ENCODE measurements at places on chromosomes 1 and 21.
A peak's percentile ranks its signal among the peaks of the same experiment; 100 is the strongest.

GRCh38 chr1:113931451-113931851 is 2.3 kb downstream of the HIPK1 start:
- DNase-seq, result no peak

GRCh38 chr1:73009938-73010337 is 727.6 kb upstream of the NEGR1 start:
- no peak for DNase-seq

DNA sequence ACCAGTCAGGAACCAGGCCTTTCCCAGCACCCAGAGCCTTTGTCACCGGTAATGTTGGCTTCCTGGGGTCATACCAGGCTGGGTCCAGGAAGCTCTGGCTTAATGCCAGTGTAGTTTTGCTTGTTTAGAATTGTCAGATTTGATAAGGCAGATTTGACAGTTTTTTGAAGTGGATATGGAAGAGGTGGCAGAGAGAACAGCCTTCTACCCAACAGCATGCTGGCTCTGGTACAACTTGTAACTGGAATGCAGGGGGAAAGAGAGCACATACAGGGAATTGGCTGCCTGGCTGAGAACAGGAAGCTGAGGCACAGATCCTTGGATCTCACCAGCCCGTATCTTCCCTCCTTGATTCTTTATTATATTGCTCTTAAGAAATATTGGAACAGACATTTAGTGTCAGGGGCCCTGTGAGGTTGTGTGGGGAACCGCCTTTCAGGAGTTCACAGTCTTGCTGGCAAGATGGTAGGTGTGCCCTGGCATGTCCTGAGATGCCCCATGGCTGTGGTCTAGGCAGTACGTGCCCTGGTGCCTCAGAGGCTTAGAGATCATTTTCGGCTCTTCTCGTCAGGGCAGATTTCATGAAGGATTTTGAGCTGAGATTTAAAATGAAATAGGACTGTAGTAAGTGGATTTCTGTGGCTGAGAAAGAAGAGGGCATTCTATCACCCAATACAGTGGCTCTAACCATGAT is 227.0 kb downstream of the PBX1 start:
- DNase-seq, result no peak

DNA sequence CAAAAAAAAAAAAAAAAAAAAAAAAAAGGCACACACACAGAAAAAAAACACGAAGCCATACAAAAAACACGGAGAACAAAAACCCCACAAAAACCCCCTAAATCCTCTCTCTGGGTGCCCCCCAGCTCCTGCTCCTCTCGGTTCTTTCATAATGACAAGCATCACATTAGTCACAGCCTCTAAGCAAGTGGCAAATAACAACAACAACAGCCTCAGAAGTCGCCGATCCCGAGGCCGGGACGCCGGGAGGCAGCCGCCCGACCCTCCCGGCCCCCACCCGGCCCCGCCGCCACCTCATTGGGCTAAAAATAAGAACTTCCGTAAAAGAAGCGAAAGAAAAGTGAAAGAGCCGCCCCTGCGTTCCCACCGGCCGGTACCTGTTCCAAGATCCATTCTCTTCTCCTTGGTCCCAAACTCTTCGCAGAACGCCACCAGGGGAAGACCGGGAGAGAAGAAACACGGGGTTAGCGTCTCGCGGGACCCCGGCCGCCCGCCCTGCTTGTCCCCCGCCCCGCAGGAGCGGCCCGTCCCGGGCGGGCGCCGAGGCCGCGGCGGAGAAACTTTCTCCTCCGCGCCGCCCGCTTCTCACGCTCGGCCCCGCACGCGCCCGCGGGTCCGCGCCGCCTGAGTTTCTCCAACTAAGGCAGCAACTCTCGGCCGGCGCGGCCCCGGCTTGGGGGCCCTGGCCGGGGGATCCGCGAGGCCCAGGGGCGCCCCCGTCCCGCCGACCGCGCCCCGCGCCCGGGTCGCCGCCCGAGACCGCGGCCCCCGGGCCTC is 102.8 kb downstream of the CASZ1 start:
- peak; percentile 39 for DNase-seq

DNA sequence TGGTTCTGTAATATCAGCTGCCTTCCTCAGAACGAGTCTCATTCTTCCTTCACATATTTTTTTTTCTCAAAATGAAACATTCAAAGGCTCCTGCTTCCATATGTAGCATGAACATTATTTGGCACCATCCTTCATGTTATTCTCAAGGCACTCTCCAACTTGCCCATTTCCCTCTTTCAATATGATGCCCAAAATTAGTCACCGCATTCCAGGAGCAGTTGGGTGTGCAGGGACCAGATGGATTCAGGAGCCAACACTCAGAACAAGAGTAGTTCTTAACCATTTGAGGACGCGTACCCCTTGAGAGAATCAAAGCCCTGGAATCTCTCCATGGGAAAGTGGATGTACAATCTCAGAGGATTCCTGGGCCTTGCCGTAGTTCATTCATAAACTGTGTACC is 50.3 kb downstream of the KCNK1 start:
- DNase-seq, result no peak

- DNase-seq, result no peak
Observed at GRCh38 chr1:152855661-152856060, 4.1 kb upstream of the LCE7A start.

GRCh38 chr1:235108185-235108593 is 20.4 kb downstream of the TOMM20 start:
- no peak for DNase-seq

GRCh38 chr1:15141935-15142539 is 11.5 kb upstream of the TMEM51 start:
- DNase-seq, result no peak

DNA sequence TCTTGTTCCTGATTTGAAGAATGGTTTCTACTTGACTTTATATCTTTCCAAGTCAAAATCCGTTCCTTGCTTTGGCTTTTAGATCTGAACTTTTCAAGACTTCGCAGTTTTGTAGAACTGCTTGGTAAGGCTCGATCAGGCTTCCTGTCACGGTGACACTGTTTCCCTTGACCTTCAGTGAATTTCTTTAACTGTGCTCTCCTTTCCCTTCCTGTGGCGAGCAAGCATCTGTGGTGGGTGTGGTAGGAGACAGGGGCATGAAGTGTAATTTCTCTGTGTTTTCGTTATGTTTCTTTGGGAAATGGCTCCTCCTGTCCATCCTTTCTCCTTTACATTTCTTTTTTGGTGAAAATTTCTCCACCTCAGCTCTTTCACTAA is 10.4 kb downstream of the STYXL2 start:
- DNase-seq, result no peak

DNA sequence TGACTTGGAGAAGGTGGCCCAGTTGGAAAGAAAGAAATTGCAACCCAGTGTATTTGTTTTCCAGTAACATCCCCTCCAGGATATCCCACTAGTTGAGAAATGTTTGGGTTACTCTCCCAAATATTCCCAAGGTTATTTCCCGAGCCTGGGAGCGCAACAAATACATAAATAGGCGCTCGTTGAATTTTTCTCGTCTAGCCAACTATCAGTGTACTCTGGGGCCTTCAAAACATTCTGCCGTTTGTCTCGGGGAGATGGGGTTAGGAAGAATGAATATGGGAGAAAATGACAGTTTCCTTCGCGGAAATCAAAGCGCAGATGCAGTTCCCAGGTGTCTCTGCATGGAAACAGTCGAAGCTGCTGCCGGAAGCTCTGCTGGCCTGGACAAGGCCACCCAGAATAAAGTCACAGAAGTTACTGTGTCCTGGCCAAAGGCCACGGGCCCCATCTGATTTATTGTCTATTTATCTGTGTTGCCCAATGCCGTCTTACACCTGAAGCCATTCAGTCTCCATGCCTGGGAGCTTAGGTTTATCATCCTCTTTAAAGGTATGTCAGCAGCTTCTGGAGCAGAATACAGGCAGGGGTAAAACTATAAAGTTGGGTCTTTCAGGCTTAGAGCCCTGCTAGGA is 1.0 kb downstream of the C1orf115 start:
- DNase-seq, result no peak

- no peak for DNase-seq
Observed at GRCh38 chr1:114512595-114513280, 1.7 kb upstream of the TRIM33 start.

GRCh38 chr1:94048413-94049164 is 72.4 kb downstream of the ABCA4 start:
- no peak for DNase-seq

DNA sequence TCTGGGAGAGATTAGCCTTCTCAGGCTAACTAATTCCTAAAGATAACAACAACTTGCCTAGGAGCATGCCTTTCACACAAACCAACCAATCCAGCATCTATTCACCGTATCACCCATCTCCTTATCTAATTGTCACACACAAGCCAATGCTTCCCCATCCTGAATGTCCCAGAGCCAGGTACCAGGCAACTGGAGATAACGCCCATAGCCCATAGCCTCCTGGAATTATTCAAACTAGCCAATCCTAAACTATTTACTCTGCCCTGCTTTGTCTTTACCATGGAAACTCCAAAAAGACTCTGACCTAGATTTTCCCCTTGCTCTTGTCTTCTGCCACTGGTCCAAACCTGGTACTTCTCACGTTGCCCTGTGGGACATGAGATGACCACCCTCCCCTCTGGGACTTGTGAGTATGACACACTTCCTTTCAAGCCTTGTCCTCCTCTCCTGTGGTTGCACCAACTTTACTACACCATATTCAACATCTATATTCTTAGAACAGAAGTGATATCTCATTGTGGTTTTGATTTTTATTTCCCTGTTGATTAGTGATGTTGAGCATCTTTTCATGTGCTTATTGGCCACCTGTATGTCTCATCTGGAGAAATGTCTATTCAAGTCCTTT is 8.8 kb upstream of the ATG4C start:
- DNase-seq, result no peak

DNA sequence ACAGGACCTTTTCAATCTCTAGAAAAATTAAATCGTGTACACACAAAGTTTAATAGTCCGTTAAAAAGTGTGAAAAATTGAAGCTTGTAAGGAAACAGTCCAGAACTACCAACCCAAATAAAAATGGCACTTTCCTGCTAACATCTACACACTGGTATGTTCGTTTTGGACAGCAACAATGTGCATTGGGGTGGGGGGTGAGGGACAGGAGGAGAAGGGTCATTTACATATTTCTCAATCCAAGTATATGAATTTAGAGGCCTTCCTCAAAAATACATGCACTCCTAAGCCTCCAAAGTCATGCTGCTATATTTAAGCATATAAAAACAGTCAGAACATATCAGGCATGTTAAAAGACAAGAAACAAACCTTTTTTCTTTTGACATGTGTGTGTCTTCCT is 2.5 kb downstream of the PPP1R15B start:
- DNase-seq, result no peak

GRCh38 chr1:12085643-12086260 is 22.6 kb downstream of the TNFRSF8 start:
- DNase-seq, result no peak

- DNase-seq, result no peak
Observed at GRCh38 chr1:29563571-29563970, 327.2 kb downstream of the PTPRU start.

DNA sequence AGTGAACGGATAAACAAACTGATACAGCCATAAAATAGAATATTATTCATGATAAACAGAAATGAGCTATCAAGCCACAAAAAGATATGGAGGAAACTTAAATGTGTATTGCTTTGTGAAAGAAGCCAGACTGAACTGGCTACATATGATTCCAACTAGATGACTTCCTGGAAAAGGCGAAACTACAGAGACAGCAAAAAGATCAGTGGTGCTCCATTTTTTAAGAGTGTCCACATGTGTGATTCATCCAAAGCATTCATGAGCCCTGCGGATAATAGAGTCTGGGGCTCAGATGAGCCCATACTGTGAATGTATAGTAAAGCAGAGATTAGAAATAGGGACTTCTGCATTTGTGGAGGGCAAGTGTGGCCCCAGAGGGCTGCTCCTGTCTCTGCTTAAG is 7.8 kb upstream of the TMEM222 start:
- no peak for DNase-seq

DNA sequence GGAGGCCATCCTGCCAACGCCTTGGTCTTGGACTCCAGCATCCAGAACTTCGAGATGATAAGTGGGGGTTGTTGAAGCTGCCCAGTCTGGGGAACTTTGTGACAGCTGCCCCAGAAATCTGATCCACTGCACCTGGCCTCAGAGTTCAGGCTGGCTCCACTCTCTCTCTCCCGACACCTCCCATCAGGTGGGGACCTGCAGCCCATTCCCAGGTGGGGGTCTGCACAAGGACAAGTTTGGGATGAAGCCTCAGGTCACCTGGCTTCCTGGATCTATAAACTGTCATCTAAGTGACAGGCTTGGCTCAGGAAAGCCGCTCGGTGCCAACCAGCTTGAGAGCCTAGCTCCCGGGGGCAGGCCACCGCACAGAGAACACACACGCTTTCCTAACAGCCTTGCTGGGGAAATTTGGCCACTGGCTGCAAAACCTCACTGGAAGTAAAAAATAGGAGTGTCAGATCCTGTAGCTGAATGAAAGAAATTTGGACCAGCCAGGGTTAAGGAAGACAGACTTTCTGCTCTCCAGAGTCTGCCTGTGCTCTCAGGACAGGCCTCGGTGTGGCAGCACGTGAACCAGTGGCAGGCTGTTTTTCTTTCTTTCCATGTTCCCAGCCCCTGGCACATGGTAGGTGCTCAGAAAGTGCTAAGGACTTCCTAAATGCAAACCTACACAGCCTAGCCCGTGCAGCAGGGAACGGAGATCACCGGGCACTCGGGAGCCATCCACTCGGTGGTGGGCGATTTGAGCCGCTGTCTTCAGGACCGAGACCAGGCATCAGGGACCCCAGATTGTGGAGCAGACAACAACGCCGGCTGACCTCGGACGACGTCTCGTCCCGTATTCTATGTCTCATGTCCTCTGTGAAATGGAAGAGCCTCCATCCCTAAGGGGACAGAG is 42.6 kb upstream of the LBR start:
- no peak for DNase-seq

- no peak for DNase-seq
Observed at GRCh38 chr21:31005019-31005418, 33.3 kb downstream of the KRTAP19-8 start.

GRCh38 chr21:42056996-42057689 is 14.0 kb upstream of the UMODL1 start:
- DNase-seq, result no peak

- no peak for DNase-seq
Observed at GRCh38 chr1:111720977-111721786, 18.0 kb downstream of the INKA2 start.

GRCh38 chr1:94998114-94998513 is 71.2 kb upstream of the CNN3 start:
- no peak for DNase-seq

All from effector CD4-positive, alpha-beta T cell (primary cell).